ENCODE measurements at places on chromosomes 3 and 15. TPM values are rescaled to one million over a fixed set of nuclear protein-coding genes. Genes with fewer than 3 reads are reported as not detected.

ERC2 gene
- not detected for total RNA-seq

FAM3D gene
- not detected for total RNA-seq

TICRR gene
- 0.30 TPM for total RNA-seq

CERS3 gene
- 0.17 TPM for total RNA-seq
